ENCODE measurements at places on chromosomes 11 and 22.
A peak's percentile ranks its signal among the peaks of the same experiment; 100 is the strongest.

DNA sequence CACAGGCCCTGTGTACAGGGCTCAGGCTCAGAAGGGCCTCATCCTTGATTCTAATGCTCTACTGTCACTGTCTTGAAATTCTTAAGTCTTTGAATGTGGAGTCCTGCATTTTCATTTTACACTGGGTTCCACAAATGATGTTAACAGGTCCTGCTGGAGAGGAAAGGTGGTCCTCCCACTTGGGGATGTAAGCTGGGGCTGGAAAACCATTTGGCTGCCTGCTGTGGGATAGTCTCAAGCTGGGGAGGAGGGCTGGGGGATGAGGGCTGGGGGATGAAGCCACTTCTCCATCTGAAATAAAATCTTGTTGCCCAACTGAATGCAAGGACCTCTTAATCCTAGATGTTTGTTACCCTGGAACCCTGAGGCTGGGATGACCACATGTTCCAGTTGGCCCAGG lies 423.0 kb downstream of the TENM4 start:
- no peak for DNase-seq

DNA sequence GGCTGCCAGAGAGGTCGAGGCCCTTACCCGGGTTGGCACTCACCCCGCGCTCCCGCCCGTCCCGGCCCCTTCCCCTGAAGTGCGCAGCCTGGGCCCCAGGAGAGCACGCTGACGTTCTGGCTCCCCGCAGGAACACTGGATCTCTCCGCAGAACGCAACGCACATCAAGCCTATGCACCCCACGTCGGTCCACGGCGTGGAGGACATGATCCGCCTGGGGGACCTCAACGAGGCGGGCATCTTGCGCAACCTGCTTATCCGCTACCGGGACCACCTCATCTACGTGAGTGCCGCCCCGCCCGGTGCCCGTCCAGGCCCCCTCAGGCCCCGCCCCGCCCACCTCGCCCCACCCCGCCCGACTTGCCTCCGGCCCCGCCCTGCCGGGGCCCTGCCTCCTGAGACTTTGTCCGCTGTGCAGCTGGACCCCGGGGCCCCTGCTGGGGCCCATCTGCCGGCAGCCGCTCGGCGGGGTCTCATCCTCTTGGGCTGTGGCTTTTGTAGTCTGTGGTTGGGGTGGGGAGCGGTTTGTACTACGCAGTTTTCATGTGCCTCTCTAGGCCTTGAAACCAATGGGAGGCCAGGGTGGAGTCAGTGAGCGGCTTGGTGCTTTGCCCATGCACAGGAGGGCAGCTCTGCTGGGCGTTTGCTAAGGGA lies 19.7 kb downstream of the MYO7A start:
- DNase-seq = peak; percentile 27

- peak; percentile 79 for DNase-seq
Measured at GRCh38 chr11:8018484-8019313, 31.6 kb downstream of the EIF3F start.

- peak; percentile 33 for DNase-seq
Measured at GRCh38 chr11:123194337-123195187, 486 bp downstream of the CLMP start.

DNA sequence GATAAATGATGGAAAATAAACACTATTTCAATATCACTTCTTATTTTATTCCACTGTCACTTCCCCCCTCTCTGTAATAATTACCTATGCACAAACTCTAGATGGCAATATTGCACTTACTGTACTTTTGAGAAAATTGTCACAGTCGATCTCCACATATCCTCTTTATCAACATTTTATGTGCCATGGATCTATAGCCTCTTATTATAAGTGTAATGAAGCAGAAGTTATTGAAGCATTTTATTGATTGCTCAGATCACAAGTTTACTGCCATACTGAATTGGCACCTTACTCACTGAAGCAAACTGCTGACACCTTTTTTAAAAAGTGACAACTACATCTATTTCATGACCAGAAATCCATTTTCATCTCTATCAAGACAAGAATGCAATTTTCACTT lies 133.4 kb downstream of the DCDC1 start:
- DNase-seq = peak; percentile 4

GRCh38 chr11:16403448-16403803 lies 47.1 kb upstream of the SOX6 start:
- DNase-seq = no peak

GRCh38 chr11:102453302-102453695 lies 734 bp upstream of the TMEM123 start:
- DNase-seq = peak; percentile 17

GRCh38 chr11:77515063-77515462 lies 41.2 kb upstream of the PAK1 start:
- no peak for DNase-seq

DNA sequence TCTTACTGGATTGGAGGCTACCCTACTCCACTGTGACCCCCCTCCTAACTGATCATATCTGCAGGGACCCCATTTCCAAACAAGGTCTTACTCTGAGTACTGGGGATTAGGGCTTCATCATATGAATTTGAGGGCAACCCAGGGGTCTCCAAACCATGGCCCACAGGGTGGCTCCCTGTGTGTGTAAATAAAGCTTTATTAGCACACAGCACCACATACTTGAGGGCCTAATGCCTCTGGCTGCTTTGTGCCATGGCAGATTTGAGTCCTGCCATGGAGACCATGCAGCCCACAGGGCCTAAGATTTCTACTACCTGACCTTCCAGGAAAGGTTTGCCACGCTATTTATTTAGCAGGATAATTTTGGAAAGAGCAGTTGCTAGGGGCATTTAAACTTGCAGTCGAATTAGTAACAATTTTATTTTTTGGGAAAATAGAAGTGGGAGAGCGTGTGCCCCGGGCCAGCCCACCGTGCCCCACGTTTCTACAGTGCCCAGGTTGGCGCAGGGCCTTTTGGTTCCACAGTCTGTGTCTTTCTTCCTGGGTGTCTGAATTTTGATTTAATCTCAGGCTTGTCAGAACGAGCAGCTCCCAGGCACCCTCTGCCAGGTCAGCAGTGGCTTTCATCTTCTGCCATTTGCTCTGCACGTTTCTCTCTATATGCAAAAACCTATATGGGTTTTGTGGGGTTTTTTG lies 92.3 kb downstream of the KCNQ1 start:
- no peak for DNase-seq

- no peak for DNase-seq
Measured at GRCh38 chr11:76119032-76119431, 87.3 kb downstream of the WNT11 start.

DNA sequence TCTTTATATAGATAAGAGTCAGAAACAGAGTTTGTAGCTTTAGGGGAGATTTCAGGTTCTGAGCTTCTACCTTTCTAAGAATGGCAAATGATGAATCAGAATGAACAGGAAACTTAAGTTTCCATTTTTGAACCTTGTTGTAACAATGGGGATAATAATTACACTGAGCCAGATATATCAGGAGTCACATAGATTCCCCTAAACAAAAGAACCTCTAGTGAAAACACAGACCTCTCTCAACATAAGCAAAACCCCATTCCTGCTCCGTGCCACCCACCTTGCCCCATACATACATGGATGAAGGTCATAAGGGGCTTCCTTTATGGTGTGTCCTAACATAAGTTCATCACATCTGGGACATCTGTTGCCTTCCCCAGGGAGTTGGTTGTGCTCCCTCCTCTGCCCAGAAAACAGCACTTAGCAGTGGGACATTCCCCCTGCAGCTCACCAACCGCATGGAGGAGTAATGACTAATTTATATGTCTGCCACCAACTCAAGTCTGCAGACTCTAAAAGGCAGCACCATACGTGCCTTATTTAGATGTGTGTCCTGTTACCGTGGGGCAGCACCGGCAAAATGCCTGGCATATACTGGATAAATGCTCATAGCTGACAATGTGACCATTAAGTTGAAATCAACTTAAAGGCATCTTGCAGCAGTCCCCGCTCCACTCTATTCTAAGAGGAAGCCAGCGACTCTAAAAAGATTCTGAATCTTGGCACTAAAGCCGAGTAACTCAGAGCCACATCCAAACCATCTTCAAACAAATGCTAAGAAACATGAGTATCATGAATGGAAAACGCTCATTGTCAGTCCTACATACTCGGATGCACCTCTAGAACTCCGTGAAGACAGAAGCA lies 8.0 kb downstream of the JAML start:
- no peak for DNase-seq

GRCh38 chr11:71927820-71928736 lies at the start of gene XNDC1N:
XNDC1N (minus strand) TSS chr11:71928594; CDS start chr11:71923353, 5,241 bp downstream.
- DNase-seq = peak; percentile 88

- DNase-seq = no peak
Measured at GRCh38 chr11:113724778-113725177, 18.7 kb upstream of the TMPRSS5 start.

DNA sequence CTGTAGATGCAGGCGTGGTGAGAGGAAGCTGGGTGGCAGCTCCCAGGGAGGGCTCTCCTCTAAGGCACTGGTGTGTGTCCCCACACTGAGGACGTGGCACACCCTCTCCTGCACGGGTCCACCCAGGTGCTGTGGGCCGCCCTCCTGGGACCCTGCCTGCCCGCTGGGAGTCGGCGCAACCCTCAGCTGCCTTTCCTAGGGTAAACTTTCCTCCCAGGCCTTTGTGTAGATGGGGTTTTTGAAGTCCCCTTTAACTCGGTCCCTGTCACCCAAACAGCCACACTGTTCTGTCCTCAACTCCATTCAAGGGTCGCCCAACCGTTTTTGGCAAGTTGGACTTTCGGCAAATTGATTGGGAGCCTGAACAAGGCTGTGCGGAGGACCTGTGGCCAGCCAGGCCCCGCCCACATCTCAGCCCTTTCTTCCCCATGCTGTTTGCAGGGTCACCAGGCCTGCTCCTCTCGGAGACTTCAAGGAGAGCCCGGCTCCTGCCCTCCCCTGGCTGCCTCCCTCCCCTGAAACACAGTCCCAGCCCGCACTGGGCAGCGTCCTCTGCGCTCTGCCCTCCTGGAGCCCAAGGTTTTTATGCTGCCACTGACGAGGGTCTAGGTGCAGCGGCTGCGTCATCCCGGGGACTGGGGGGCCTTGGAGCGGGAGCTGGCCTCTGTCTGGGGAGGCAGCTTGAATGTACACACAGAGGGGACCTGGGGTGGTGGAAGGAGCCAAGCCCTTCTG lies 1126.2 kb downstream of the BRD1 start:
- no peak for DNase-seq

DNA sequence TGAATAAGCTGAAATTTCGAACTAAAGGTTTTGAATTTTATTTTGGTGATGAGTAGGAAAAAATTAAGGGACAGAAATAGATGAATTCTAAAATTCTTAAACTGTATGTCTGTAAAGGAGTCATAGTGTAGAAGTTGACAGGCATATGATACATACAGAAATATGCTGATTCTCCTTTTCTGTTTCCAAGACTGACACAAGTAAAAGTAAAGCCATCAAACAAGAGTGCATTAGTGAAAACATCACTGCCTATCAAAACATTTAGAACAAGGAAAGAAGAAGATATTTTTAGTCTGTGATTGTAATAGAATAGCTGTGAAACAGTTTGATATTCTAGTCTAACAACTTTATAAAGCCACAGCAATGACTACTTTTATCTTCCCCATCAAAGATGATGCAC lies 1318.0 kb upstream of the TENM4 start:
- DNase-seq = no peak

DNA sequence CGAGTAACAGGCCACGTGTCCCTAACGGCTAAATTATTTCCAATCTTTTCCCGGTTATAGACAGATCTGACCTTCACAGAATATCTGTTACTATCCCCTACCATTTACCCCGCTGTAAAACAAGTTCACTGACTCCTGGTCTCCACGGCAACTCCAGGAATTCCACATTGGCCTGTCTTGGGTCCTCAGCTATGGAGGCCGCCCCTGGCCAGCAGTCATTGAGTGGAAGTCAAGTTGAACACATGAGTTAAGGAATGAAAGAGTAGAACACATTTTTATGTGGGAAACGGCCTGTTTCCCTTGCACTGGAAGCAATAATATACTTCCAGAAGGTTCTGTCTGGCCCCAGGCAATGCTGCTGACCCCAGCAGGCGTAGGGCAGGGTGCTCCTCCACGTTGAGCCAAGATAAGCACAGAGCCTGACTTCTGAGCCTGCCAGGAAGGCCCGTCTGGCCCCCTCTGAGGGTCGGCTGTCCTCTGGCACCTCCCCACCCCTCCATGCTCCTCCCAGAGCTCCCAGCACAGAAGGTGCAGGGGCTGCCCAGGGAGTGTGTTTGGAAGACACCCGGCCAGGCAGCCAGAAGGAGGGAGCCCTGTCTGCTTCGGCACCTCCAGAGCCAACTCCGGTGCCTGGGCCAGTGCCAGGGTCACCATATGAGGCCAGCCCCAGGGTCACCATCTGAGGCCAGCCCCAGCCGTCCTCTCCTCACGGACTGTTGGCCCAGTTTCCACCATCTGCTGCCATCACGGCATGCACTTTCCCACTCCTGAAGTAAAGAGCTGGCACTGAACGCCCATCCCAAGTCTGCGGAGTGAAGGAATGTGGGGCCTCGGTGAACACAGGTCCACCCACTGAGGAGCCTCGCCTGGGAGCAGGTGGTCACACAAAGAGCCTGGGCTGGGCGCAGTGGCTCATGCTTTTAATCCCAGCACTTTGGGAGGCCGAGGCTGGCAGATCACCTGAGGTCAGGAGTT lies 813.2 kb downstream of the BRD1 start:
- no peak for DNase-seq

DNA sequence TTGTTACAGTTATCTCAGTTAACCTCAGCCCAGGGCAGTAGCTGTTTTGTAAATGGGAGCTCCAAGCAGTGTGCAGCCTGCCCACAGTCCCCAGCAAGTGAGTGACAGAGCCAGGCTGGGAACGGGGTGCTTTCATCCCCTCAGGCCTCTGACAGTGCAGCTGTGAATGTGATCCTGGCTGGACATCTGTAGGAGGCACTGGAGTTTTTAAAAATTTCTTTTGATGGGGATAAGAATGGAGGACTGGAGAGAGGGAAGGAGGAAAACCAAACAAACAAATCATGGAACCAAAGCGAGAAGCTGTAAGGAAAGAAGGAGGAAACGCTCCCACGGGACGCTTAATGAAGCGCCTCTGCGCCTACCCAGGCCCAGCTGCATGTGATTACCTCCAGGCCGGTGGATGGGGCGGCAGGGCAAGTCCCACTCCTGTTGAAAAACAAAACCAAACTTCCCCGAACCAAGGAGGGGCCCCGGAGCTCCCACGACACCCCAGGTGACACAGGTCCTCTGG lies 40.6 kb downstream of the SCUBE1 start:
- no peak for DNase-seq

DNA sequence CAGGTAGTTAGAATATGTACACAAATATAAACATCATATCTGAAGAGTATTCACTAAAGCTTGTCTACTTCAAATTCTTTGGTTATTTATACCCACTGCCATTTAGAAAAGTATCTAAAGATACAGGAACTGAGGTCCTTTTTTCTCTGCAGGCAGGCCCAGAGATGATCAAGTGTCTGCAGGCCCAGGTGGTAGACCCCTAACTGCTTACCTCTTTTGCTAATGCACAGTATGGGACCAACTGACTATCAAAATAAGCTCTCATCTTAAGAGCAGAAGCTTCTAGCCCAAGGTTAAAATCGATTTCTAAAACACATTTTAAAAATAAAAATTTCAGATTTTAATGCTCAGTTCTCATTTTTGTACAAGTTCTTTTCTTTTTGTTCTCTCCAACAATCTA lies 81.5 kb downstream of the APOL5 start:
- no peak for DNase-seq

GRCh38 chr11:19539861-19540260 lies 172.8 kb upstream of the NAV2 start:
- no peak for DNase-seq

Data from AG08395 (cell line).